ENCODE measurements at places on chromosomes 2 and 18. TPM values are rescaled to one million over a fixed set of nuclear protein-coding genes. Genes with fewer than 3 reads are reported as not detected.

DNA sequence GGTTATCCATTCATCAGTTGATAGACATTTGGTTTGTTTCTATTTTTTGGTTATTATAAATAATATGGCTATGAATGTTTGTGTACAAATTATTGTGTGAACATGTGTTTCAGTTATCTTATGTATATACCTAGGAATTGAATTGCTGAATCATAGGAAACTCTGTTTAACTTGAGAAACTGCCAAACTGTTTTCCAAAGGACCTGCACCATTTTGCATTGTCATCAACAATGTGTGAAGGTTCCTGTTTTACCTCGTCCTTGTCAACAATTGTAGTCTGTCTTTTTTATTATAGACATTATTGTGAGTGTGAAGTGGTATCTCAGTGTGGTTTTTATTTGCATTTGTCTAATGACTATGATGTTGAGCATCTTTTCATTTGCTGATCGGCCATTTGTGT lies 17.1 kb downstream of the PDK1 start:
- H3K4me1 ChIP-seq: no peaks in the 10 kb centered on the region
- no peak overlapping the region for H3K27ac ChIP-seq
- DNase-seq: no peak
- no peaks in the 10 kb centered on the region for H3K27me3 ChIP-seq
- H3K4me3 ChIP-seq: no peak overlapping the region

GRCh38 chr2:101114268-101114783 lies 36.9 kb downstream of the TBC1D8 start:
- no peak overlapping the region for H3K27ac ChIP-seq
- H3K4me3 ChIP-seq: no peak overlapping the region
- no peaks in the 10 kb centered on the region for H3K27me3 ChIP-seq
- no peaks in the 10 kb centered on the region for H3K36me3 ChIP-seq
- H3K4me1 ChIP-seq: no peaks in the 10 kb centered on the region

DNA sequence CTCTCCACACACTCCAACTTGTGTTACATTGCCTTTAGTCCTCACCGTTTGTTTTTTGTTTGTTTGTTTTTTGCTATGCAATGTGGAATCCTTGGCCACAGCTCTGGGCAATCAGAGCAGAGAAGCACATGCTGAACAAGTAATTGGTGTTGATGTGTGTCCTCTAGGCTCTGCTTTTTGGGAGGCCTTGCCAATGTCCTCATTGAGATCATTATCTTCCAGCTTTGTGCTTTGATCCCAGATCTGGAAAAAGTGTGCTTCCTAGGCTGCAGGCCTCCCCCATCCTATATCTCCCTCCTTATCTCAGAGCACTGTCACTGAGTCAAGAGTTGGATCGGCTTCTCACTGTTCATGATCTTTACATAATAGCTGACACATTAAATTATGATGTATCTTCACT lies 25.9 kb downstream of the OSR1 start:
- H3K4me1 ChIP-seq: no peaks in the 10 kb centered on the region
- H3K36me3 ChIP-seq: no peaks in the 10 kb centered on the region
- no peak overlapping the region for H3K4me3 ChIP-seq
- DNase-seq: no peak

The PLB1 gene
- 1.2 TPM for total RNA-seq

The SRBD1 gene
- 18.1 TPM for total RNA-seq

Measured in activated CD4-positive, alpha-beta memory T cell treated with anti-CD3 and anti-CD28 coated beads, Interleukin-2, amount 10 ng/mL, durations not matched to agents 7 days and 5 days (primary cell).